ENCODE measurements at places on chromosomes 12 and 14.

GRCh38 chr12:45232756-45233372, 17.0 kb downstream of the ANO6 start:
- peak; percentile 48 for DNase-seq

DNA sequence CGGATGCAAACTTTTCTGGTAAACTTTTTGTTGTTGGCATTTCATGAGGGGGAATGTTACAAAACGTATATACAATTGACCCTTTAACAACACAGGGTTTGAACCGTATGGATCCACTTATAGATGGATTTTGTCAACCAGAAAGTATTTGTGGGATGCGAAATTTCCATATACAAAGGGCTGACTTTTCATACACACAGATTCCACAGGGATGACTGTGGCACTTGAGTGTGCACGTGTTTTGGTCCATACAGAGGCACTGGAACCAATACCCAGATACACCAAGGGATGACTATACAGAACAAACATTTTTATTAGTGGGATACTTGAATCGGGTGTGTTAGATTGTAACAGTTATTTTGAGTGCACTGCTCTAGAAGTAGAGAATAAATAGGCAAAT, 29.8 kb upstream of the CCT2 start:
- DNase-seq = no peak

GRCh38 chr14:24430682-24431568, 1.2 kb downstream of the KHNYN start:
- no peak for DNase-seq

DNA sequence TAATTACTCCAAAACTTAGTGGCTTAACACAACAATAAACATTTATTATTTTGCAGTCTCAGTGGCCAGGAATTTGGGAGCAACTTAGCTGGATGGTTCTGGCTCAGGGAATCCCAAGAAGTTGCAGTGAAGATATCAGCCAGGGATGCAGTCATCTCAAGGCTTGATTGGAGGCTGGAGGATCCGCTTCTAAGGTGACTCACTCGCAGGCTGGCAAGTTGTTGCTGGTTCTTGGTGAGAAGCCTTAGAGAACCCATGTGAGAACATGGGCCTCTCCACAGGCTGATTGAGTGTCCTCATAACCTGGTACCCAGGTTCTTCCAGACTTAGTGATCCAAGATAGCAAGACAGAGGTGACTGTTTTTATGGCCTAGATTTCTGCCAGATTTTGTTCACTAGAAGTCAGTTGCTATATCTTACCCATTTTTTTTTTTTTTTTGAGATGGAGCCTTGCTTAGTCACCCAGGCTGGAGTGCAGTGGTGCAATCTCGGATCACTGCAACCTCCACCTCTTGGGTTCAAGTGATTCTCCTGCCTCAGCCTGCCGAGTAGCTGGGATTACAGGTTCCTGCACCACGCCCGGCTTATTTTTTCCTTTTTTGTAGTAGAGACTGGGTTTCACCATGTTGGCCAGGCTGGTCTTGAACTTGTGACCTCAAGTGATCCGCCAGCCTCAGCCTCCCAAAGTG, 32.5 kb downstream of the BRMS1L start:
- DNase-seq = no peak

- DNase-seq = no peak
Measured at GRCh38 chr12:107331912-107332311, 238.6 kb upstream of the CRY1 start.

GRCh38 chr12:49674318-49674981, 32.8 kb downstream of the FMNL3 start:
- no peak for DNase-seq

DNA sequence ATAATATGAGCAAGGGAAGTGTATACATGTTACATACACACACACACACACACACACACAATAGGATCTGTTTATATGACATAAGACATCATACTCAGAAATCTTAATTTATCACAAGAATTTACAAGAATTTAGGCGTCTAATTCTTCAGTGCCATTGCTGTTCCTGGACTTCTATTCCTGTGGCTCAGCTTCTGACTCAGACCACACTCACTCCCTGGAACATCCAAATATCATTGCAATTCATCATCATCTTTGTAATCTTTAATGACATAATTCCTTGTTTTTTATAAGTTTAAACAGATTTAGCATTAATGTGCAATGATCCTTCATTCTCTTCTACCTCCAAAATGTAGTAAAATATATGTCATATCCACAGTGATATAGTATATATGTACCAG, 544.2 kb downstream of the FOXG1 start:
- no peak for DNase-seq

DNA sequence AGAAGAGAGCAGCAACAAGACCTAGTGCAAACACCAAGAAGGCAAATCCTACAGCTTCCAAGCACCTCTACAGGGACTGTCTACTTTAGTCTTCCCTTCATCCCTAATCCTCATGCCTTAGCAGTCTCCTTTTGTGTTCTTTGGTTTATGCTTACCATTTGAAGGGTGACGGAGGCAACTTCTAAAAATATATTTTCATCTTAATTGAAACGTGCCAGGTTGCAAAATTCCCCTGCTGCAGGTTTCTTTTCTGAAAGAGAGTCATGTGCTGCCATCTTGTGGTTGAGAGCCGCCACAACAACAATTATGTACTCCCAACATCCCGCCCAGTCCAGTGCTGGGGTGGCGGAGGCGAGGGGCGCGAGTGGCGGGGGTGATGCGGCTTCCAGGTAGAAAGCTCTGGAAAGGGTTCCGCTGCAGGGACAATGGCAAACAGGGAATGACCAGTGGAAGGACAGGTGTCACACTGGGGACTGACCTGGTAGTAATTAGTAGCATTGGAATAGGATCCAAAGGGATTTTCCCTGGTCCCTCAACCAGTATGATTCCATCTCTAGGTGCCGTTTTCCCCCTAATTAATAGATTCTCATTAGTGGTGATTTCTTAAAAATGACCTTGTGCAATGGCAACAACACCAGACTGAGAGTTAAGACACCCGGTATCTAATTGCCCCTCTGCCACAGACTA, 80.3 kb upstream of the GNG2 start:
- peak; percentile 54 for DNase-seq

DNA sequence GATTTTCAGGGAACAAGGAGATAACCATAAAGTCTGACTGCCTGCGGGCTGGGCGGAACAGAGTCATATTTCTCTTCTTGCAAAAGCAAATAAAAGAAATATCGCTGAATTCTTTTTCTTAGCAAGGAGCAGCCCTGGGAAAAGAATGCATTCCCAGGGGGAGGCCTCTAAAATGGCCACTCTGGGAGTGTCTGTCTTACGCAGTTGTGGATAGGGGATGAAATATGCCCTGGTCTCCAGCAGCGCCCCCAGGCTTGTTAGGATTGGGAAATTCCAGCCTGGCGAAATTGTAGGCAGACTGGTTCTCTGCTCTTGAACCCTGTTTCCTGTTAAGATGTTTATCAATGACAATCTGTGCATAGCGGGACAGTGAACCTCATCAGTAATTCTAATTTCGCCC, 40.5 kb downstream of the PCNX1 start:
- DNase-seq = no peak

GRCh38 chr12:113202300-113203075, 17.0 kb downstream of the RITA1 start:
- no peak for DNase-seq

GRCh38 chr12:132061197-132061596, 82.9 kb downstream of the DDX51 start:
- DNase-seq = no peak

- DNase-seq = no peak
Measured at GRCh38 chr14:54188064-54188666, 208.6 kb upstream of the CDKN3 start.

DNA sequence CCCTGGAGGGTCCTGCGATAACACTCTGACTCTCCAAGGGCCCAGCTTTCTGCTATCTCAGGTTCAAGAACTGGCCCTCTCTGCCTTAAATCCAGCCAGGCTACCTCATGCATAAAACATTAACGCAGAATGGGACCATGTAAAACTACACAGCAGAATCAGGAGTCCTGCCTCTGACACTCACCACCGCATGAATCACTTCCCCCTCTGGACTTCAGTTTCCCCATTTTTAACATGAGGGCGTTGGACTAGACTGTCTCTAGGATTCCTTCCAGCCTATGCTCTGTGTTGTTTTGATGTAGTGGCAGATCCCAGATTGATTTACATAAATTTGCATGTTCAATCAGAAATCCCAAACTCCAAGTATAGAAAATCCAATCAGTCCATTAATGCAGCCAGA, 3.3 kb downstream of the NCKAP5L start:
- peak; percentile 5 for DNase-seq

DNA sequence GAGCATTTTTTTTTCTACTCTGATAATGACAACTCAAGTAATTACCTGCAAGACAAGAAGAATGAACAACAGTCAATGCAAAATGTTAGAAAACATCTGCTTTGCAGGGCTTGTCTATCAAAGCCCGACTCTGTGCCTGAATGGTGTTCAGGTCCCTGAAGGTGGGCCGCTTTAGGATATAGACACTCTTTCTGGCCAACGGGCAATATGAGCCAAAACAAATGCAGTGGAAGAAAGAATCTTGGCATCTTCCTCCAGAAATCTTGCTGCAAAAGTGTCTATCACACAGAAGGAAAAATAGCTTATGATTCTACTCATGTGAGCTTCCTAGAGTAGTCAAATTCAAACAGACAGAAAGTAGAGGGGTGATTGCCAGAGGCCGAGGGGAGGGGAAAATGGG, 32.7 kb downstream of the FOS start:
- DNase-seq = no peak

- no peak for DNase-seq
Measured at GRCh38 chr14:98227000-98227726, 1044.8 kb downstream of the BCL11B start.

- no peak for DNase-seq
Measured at GRCh38 chr12:128286970-128287369, 20.0 kb downstream of the TMEM132C start.

DNA sequence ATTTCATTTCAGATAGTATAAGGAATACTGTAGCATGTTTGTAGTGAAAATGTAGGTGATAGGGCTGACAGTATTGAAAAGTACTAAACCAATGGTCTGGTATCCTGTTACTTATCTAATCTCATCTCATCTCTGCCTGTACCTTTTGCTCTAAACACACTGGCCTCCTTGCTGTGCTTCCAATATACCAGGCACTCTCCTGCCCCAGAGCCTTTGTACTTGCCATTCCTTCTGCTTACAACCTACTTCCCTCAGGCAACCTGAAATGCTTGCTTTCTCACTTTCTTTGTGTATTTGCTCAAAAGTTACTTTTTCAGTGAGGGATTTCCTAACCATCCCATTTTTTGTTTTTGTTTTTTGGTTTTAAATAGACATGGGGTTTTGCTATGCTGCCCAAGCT, 101.9 kb downstream of the PAPLN start:
- DNase-seq = no peak

GRCh38 chr12:56261503-56262232, 3.5 kb upstream of the ANKRD52 start:
- no peak for DNase-seq

DNA sequence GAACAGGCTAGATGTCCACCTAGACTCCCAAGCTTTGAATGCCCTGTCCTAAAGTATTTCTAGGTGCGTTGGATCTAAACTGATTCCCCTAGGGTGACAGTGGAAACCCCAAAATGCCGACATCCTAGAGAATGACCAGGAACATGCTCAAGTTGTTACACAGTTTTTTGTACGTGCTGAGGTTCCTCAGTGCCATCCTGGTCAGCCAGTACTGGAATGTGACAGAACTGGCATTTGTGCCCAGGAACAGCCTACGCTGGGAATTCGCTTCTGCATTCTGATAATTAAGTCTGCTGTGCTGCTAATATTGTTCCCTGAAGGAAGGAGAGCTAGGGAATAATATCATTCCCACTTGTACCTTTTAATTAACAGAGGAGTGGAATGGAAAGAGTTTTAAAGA, 40.3 kb downstream of the BORCS5 start:
- no peak for DNase-seq

DNA sequence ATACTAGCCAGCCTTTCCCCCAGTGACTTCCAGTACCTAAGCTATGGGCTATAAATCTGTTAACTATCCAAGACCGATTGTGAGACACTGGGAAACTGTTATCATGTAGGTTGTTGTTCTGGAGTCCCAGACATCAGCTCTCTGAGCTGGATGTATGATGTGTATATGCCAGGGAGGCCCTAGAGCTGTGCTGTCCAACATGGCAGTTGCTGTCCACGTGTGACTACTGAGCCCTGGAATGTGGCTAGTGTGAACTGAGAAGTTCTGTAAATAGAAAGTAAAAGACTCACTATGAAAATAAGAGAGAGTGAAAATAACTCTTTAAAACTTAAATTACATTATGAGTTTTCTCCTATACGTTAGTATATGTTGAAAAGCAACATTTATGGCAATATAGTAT, 755.8 kb upstream of the FBXO33 start:
- no peak for DNase-seq

- no peak for DNase-seq
Measured at GRCh38 chr12:38775457-38775856, 129.9 kb downstream of the CPNE8 start.

DNA sequence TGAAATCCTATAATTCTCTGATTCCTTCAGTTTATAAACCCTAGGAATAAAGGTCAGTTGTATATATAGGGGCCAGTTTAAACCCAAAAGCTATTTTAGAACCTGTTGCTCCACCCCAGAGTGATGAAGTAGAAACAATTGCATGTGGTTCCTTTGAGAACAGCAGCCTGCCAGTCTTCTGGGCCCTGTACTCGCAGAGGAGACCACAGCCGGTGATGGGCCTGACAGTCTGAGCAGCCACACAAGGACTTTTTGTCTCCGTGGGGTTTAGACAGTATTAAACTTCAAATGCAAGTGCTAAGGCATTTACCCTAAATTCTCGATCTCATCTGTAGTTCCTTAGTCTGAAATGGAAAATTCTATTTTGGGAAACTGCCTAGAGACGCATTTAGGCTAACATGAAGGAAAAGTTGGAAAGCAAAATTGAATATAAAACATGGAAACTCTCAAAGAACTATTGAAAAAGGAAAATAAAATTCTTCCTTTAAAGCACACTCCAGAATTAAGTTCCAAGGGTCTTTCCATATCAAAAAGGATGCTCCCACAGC, 80.6 kb downstream of the PRICKLE1 start:
- no peak for DNase-seq

DNA sequence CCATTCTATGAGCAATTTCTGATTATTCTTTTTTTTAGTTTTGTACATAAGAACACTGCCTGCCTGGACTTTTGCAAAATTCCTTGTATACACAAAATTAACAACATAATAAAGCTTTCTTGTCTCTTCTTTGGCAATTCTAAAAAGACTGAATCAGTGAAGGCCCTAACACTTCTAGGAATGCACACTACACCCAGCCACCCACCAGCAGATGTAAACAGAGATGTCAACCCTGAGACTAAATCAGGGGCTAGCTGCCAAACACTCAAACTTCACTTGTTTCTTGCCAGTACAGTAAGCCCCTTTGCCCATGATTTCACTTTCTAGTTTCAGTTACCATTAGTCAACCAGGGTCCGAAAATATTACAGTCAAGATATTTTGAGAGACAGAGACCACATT, 15.5 kb downstream of the DCAF5 start:
- no peak for DNase-seq

- DNase-seq = no peak
Measured at GRCh38 chr12:101829639-101830366, 956 bp downstream of the GNPTAB start.

DNA sequence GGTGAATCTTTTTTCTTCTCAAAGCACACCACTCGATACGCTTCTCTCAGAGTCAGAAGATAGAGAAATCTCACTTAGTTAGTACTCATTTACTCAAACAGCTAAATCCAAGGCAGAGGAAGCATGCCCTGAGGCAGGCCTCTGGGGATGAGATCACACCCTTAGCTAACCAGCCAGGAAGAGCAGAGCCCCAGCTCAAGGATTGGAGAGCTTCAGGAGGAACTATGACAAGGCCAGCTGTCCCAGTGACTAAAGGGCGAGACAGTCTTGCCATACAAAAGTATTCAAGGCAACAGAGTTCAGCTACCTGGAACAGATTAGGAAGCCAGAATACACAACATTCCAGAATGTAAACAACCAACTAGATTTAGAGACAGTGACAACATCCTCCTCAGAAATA, 197.7 kb upstream of the CCDC196 start:
- DNase-seq = no peak
